ENCODE measurements at places on chromosomes 6 and 20. TPM values are rescaled to one million over a fixed set of nuclear protein-coding genes. Genes with fewer than 3 reads are reported as not detected.

LAMA2 gene
- total RNA-seq: 193 TPM

OGFR gene
- 55.6 TPM for total RNA-seq

RIPOR3 gene
- 40.7 TPM for total RNA-seq

PRL gene
- total RNA-seq: not detected

POM121L2 gene
- not detected for total RNA-seq

SERAC1 gene
- total RNA-seq: 6.2 TPM

BPI gene
- not detected for total RNA-seq

VWA7 gene
- total RNA-seq: 0.14 TPM

VSX1 gene
- not detected for total RNA-seq

AIF1 gene
- not detected for total RNA-seq

CYP39A1 gene
- total RNA-seq: 0.22 TPM

TSBP1 gene
- total RNA-seq: not detected

HLA-F gene
- 14.7 TPM for total RNA-seq

NFATC2 gene
- total RNA-seq: 4.7 TPM

ASIP gene
- total RNA-seq: not detected

BIRC7 gene
- 0.29 TPM for total RNA-seq

RSPH9 gene
- 0.66 TPM for total RNA-seq

ZNF311 gene
- total RNA-seq: 0.43 TPM

TFAP2D gene
- not detected for total RNA-seq

SIRPG gene
- total RNA-seq: not detected

FOXA2 gene
- under 0.01 TPM for total RNA-seq

PTCRA gene
- total RNA-seq: not detected

LIN28B gene
- 34.4 TPM for total RNA-seq

NPEPL1 gene
- total RNA-seq: 33.2 TPM

TAF11 gene
- 20.0 TPM for total RNA-seq

BNIP5 gene
- total RNA-seq: not detected

GCLC gene
- 15.6 TPM for total RNA-seq

NEURL2 gene
- 11.8 TPM for total RNA-seq

CITED2 gene
- total RNA-seq: 171 TPM

ID1 gene
- 31.3 TPM for total RNA-seq

RAET1L gene
- not detected for total RNA-seq

C6orf141 gene
- total RNA-seq: 0.72 TPM

CEP162 gene
- 4.7 TPM for total RNA-seq

TINAG gene
- total RNA-seq: not detected

SHLD1 gene
- 0.86 TPM for total RNA-seq

FAM209B gene
- not detected for total RNA-seq

KIAA0408 gene
- 1.1 TPM for total RNA-seq

PHF10 gene
- total RNA-seq: 26.6 TPM

JAG1 gene
- 18.4 TPM for total RNA-seq

LAMA5 gene
- total RNA-seq: 53.8 TPM

TFAP2C gene
- total RNA-seq: 0.44 TPM

RIPPLY2 gene
- not detected for total RNA-seq

EFCAB8 gene
- total RNA-seq: 0.14 TPM

HUS1B gene
- 2.0 TPM for total RNA-seq

SAMD5 gene
- 1.1 TPM for total RNA-seq

TRIM15 gene
- not detected for total RNA-seq

PRDM1 gene
- 3.9 TPM for total RNA-seq

KCNK16 gene
- not detected for total RNA-seq
